ENCODE measurements at places on chromosomes 1 and 21. TPM values are rescaled to one million over a fixed set of nuclear protein-coding genes. Genes with fewer than 3 reads are reported as not detected.
A peak's percentile ranks its signal among the peaks of the same experiment; 100 is the strongest.

DNA sequence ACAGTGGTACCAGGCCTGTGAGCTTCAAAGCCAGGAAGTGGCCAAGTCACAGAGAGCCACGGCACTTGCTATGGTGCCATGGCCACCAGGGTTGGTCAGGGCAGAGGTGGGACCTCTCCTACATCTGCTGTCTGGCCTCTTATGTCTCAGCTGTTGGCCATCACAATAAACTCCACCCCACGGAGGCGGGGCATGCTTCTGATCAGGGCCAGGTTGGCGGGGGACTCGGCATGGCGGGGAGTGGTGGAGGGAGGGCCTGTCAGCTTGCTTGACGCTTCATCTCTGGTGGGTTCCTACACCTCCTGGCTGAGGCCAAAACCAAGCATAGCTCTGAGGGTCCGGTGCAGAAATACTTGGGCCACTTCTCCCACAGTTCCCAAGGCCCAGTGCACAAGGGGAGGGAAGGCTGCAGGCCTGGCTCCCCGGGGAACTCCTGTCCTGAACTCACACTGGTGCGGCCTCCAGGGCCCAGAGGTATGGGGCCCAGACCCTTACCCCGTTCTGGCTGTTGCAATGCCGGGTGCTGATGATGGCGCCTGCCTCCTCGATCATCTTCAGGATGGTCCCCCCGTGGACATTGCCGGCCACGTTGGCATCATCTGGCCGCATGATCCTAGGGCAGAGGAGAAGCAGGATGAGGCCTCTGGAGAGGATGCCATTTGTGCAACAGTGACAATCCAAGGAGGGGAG, 44.2 kb downstream of the ACOT7 start:
- DNase-seq = no peak

- no peak for DNase-seq
Measured at GRCh38 chr1:192265516-192266173, 51.1 kb upstream of the RGS21 start.

DNA sequence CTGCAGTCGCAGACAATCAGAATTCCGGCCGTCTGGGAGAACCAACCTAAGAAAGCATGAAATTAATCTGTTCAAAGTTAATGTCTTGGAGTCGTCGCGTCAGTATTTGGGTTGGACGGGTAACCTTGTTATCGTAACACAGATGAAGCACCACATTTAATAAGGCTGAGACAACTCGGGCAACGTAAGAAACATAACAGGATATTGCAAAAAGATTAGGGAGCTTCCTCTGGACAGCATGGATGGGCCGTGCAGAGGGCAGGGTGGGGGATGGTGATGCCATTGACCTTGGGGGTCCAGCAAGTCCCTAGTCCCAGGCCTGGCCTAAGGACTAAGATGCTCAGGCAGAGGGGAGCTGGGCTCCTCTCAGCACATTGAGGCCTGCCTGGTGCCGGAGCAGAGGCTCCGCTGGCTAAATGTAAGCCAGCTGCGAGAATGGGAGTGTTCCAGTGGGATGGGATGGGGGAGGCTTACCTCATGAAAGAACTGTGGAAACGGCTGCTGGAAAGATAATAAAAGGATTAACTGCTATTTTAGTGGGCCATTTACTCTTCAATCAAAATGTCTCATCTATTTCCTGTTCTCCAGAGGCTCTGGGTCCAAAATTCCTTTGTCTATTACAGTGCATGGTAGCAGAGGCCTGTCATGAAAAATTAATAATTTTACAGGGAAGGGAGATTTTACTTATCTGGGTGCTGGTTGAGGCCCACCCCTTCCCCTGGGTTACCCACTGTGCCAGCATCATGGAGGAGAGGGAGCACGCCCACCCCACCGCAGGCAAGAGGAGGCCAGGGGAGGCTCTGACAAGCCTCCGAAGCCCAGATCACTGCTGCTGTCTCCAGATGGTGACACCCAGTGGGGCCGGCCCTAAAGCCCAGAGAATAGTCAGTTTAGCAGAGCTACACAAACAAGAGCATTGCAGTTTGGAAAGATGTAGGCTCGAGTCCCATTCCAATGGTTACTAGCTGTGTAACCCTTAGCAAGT, 131.6 kb downstream of the DMRTB1 start:
- DNase-seq = no peak

The AVPR1B gene
- polyA plus RNA-seq = 0.08 TPM

DNA sequence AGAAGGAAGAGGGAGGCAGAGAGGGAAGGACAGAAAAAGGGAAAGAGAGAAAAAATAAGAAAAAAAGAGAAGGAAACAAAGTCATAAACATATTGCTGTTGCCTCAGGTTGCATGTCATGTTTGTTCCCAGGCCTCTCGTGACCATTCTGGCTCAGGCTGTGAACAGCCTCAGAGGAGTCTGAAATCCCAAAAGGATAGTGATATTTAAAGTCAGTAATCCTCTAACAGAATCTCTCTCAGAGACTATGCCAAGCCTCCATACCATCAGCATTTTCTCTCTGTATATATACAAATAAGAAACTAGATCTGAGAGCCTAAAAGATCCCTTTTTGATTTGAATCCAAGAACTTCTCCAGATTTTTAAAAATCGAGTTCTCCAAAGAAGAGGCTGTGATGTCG, 35.2 kb downstream of the GORAB start:
- DNase-seq = no peak

- DNase-seq = no peak
Measured at GRCh38 chr1:229108598-229109201, 162.2 kb upstream of the RAB4A start.

DNA sequence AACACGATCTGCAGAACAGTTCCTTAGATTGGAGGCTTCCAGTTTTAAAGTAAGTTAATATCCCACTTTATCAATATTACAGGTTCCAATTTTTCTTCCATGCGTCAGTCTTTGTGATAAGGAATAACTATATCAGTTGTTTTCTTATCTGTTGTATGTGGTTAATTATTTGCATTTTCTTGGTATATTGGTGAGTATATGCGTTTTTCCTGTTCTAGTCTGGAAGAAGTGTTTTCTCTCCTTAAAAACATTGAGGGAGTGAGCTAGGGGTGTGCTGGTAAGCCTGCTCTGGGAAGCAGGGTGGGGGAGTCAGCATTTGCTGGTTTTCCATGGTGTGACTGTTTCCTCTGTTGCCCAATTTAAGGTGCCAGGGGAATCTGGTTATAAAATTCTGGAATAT, 50.2 kb upstream of the KIF1B start:
- no peak for DNase-seq

DNA sequence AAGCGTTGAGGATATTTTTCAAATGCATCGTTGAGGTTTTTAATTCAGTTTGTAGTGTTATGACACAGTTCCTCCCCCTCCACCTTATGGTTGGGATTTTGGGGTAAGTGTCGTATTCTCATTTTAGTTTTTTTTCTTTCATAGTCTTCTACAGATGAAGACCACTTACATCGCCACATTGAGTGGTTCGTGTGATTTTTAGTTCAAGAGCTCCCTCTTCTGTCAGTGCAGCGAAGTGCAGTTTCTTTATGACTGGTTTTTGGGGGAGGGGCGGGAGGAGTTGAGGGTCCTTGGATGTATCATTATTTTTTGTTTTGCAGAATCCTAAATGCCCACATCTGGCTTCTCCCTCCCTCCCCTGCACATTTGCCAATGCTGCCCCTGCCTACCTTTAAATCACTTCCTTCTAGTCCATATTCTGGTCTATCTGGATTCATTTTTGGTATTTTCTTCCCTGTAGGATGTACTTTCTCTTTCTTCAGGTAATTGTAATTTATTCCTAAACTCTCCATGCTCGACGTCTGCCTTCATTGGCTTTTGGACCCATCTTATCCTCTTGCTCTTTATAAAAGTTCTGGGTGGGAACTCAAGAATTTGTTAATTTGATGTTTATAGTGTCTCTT, 433.1 kb downstream of the CAMTA1 start:
- peak; percentile 4 for DNase-seq

GRCh38 chr1:199453723-199454122, 573.8 kb upstream of the NR5A2 start:
- DNase-seq = no peak

The ATP6V1G3 gene
- polyA plus RNA-seq = not detected

DNA sequence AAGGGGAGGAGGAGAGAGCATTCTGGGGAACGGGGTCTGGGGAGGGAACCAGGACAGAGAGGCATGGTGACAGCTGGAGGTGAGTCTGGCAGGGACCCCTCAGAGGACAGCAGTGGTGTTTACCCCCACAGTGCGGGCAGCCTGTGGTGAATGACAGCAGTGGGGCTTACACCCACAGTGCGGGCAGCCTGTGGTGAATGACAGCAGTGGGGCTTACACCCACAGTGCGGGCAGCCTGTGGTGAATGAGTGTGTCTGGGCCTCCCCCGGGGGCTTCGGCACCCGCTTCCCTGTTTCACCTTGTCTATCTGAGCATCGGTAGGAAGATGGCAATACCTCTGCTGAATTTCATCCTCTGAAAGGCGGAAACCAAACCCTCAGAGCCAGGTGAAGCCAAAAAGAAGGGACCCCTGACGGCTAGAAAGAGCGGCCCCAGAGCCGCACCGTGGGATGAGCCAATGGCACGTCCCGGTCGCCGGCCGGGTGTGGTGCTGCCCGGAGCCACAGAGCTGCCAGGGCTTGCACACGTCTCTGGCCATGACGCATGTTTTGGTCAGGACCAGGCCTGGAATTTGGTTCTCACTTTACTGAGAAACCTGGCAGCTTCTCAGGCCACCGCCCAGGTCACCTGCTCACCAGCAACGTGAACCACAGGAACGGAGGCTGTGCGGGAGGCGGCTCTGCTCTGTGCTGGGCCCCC, 54.1 kb downstream of the SIK1 start:
- no peak for DNase-seq

The FAM229A gene
- polyA plus RNA-seq = 4.9 TPM

The TRIM63 gene
- 1.5 TPM for polyA plus RNA-seq

The PTPRF gene
- polyA plus RNA-seq = 157 TPM

DNA sequence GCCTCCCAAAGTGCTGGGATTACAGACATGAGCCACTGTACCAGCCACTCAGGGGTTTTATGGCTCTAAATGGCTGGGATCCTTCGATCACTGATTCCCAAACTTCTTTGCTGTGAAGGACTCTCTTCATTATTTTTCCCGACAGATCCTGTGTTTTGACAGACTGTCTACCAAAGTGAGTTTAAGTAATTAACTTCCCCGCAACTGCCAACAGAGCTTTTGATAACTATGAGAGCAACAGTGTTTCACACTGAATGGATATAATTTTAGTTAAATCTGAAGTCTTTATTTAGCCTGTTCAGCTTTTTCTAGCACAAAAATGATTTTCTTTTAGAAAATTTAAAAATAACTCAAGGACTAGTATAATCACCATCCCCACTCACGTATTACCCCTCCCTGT, 12.6 kb upstream of the RABIF start:
- DNase-seq = no peak

The ATF6 gene
- 28.5 TPM for polyA plus RNA-seq

DNA sequence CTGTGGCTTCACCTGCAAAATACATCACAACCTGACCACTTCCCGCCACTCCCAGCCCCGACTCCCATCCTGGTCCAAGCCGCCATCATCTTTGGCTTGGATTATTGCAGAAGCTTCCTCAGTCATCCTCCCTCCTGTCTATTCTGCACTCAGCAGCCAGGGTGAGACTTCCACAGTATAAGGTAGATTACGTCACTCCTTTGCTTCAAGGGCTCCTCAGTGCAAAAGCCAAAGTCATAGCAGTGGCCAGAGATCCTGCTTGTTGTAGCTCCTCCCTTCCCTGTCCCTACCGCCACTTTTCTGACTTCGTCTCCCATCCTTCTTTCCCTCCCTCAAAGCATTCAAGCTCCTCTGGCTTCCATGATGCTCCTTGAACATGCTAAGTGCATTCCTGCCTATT, 152.8 kb downstream of the GRIK3 start:
- no peak for DNase-seq

The CFHR3 gene
- 1.1 TPM for polyA plus RNA-seq

The STX12 gene
- polyA plus RNA-seq = 64.3 TPM

DNA sequence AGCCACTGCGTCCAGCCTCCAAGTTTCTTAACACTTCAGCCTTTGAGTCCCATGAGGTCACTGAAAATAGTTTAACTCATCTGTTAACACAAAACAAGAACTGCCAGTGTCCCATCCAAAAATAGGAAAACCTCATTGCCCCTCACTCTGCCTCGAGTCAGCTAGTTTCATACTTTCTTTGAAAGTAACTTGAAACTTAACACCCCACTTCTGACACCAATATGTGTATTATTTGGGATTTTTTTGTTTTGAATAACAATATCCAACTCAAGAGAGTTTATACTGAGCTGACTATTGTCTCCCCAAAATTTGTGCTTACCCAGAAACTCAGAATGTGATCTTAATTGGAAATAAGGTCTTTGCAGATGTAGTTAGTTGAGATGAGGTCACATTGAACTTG, 16.9 kb upstream of the PIK3CD start:
- DNase-seq = no peak

DNA sequence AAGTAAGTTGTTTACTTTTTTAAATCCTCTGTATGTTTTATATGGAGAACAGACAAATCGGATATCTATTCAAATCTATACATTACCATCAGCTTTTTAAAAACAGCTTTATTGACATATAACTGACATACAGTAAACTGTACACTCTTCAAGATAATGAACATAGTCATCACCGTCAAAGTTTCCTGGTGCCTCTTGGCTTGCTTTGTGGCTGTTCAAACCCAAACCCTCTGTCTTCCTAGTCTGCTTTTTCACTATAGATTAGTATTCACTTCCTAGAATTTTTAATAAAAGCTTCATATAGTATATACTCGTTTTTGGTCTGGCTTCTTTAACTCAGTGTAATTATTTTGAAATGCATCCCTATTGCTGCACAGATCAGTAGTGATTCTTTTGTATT, 56.4 kb upstream of the TPTE start:
- DNase-seq = no peak

DNA sequence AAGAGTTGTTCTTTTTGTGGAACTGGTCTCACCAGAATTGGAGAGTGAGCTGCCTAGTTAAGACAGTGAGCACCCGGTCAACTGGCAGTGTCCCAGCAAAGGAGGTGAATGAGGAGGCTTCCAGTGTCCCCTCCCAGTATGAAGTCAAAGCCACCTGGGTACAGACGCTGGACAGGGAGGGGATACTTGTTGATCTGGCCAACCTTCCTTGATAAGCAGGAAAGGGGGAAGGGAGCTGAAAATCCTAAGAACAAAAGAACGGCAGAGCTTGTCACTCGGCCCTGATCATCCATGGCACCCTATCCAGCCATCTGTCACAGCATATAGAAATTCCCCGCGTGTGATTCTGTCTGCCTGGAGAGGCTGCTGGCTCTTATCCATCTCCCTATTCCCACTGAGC, 91.5 kb downstream of the SSBP3 start:
- DNase-seq = no peak

GRCh38 chr1:92356956-92357355, 58.1 kb downstream of the RPAP2 start:
- no peak for DNase-seq

The LAD1 gene
- 11.2 TPM for polyA plus RNA-seq

- no peak for DNase-seq
Measured at GRCh38 chr1:196131691-196132090, 476.5 kb downstream of the KCNT2 start.

The OR2G6 gene
- polyA plus RNA-seq = 0.03 TPM

GRCh38 chr1:233459470-233459945, 132.0 kb downstream of the MAP3K21 start:
- DNase-seq = no peak

GRCh38 chr1:152047730-152048415, 11.1 kb upstream of the S100A11 start:
- DNase-seq = peak; percentile 66

GRCh38 chr1:36172017-36172747, 16.2 kb downstream of the MAP7D1 start:
- DNase-seq = no peak
